ENCODE measurements at places on chromosomes 3 and 15. TPM values are rescaled to one million over a fixed set of nuclear protein-coding genes. Genes with fewer than 3 reads are reported as not detected.

GNAI2 gene
- 435 TPM for total RNA-seq

DNA sequence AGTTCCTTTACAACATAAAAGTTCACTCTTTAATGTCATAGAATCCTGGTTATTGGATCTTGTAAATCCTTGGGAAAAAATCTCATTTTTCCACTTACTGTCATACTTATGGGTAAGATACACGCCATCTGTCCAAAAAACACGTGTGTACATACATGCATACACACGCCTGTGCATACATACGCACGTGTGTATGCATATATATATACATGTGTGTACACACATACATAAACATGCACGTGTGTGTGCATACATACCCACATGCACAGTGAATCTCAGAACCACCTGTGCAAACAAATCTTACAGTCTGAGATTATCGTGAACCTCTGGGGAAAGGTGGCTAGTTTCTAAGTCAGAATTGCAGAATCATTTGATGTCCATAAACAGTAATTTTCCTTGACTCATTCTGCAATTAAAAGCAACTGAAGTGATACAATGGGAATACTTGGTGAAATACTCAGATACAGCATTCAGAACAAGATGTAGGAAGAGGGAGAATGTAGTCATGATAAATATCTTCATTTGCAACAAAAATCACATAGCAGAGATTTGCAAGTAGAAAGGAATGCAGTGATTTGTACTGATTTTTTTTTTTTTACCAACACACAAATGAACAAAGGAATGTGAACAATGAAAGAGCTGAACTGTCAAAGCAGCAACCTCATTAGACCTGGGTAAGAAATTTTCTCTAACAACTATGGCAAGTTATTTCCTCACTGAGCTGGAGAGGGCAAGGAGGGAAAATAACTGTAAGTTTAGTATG, 160.6 kb upstream of the POU1F1 start:
- no peak for DNase-seq
- no peaks in the 10 kb centered on the region for H3K27me3 ChIP-seq
- H3K36me3 ChIP-seq: no peaks in the 10 kb centered on the region
- no peak overlapping the region for H3K27ac ChIP-seq

- H3K4me3 ChIP-seq: no peak overlapping the region
- H3K36me3 ChIP-seq: no peaks in the 10 kb centered on the region
- peaks cover 6% of the 10 kb centered on the region for H3K4me1 ChIP-seq
Measured at GRCh38 chr15:101371081-101371480, 76.0 kb upstream of the SNRPA1 start.

OPA1 gene
- 57.9 TPM for total RNA-seq

TUSC7 gene
- total RNA-seq: not detected
